Peyer's patch (tissue), 4 donors: ENCODE measurements at places on chromosomes 12 and 14. TPM values are rescaled to one million over a fixed set of nuclear protein-coding genes. Genes with fewer than 3 reads are reported as not detected.

IAPP gene
- not detected for total RNA-seq

GRCh38 chr12:27542628-27543027, 18.6 kb downstream of the PPFIBP1 start:
- DNase-seq: no peak

APOF gene
- total RNA-seq: not detected

DNA sequence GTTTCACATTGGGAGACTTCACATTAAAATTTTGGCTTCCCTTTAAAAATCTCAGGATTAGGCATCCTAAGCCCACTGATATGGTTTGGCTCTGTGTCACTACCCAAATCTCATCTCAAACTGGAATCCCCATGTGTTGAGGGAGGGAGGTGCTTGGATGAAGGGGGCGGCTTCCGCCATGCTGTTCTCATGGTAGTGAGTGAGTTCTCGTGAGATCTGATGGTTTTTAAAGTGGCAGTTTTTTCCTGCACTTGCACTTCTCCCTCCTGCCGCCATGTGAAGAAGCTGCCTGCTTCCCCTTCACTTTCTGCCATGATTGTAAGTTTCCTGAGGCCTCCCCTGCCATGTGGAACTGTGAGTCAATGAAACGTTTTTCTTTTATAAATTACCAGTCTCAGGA, 65.7 kb upstream of the PLXNC1 start:
- DNase-seq: no peak

ZNF10 gene
- total RNA-seq: 5.8 TPM

MYF5 gene
- total RNA-seq: not detected

DNA sequence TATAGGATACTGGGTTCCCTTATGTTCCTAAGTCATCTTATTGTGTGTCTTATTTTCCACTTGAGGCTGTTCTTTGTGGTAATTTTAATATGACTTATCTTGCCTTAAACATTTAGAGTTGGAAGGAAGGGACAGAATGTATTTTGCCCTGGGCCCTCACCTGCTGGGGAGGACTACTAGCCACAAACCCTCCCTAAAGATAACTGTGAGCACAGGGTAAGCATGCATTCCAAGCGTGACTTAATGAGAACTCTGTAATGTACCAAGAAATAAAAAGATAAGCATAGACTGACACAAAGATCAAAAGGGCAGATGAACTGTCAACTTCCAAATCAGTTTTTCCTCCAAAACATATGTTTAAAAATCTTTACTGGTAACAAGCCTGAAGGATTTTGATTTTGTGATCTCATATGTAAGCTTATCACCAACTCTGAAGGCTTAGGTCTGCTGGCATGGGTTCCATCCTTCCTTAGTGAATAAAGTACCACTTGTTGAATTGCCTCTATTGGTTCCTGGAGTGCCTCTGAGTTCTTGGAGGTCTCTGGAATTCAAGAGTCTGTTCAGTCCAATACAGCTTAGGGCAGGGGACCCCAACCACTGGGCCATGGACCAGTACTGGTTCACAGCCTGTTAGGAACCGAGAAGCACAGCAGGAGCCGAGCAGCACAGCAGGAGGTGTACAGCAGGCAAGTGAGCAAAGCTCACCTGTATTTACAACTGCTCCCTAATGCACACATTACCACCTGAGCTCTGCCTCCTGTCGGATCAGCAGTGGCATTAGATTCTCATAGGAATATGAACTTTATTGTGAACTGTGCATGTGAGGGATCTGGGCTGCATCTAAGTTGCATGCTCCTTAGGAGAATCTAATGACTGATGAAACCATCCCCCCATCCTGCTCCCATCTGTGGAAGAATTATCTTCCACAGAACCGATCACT, 29.8 kb upstream of the NFYB start:
- DNase-seq: no peak

DNA sequence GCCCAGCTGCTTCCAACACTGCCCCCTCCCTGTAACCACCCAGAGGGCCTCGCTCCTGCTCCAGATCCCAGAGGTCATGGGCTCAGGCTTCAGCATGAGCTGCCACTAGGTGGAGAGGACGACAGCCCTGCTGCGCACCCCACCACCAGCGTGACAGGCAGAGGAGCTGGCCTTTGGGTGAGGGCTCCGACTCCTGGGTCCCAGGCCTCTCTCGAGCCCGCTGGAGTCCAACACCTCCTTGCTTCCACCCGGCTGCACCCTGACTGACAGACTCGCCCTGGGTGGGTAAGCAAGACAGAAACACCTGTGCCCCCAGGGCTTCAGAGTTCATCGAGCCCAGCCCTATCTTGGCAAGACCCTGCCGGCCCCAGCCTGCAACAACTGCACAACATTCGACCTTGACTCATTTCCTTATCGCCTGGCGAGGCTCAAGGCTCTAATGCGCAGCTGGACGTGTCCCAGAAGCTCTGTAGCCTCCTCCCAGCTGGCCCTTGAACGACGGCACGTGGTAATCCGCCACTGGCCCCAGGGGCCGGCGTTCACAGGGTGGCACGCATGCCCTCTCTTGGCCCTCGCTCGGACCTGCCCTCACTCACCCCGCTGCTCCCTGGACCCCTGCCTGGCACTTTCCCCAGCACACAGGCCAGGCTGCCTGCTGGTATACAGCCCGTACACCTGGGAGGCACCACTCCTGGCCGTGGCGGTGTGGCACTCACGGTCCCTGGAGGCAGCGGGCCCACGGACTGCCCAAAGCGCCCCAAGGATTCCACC, 28.0 kb downstream of the VPS37B start:
- DNase-seq: no peak

GRCh38 chr14:96098999-96099335, 59.8 kb downstream of the C14orf132 start:
- DNase-seq: no peak

GPR135 gene
- 4.1 TPM for total RNA-seq

DNA sequence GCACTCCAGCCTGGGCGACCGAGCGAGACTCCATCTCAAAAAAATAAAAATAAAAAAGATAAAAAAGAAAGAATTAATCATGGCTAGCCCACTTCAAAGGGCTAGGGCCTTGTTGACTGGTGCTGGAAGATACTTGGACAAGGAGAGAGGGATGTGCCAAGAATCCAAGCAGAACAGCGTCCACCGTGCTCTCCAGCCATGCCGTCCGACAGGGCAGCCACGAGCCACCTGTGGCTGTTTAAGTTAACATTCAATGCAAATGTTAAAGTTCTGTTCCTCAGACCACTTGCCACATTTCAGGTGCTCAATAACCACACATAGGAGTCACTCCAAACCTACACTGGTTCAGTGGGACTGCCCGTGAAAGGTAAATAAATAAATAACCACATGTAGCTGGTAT, 21.4 kb downstream of the SLC6A13 start:
- no peak for DNase-seq

DPPA3 gene
- not detected for total RNA-seq

RHOJ gene
- 4.2 TPM for total RNA-seq

DCD gene
- not detected for total RNA-seq

GRCh38 chr12:71731439-71732356, 23.0 kb upstream of the RAB21 start:
- no peak for DNase-seq

- no peak for DNase-seq
Observed at GRCh38 chr14:103273745-103274615, 60.1 kb upstream of the EIF5 start.

DNA sequence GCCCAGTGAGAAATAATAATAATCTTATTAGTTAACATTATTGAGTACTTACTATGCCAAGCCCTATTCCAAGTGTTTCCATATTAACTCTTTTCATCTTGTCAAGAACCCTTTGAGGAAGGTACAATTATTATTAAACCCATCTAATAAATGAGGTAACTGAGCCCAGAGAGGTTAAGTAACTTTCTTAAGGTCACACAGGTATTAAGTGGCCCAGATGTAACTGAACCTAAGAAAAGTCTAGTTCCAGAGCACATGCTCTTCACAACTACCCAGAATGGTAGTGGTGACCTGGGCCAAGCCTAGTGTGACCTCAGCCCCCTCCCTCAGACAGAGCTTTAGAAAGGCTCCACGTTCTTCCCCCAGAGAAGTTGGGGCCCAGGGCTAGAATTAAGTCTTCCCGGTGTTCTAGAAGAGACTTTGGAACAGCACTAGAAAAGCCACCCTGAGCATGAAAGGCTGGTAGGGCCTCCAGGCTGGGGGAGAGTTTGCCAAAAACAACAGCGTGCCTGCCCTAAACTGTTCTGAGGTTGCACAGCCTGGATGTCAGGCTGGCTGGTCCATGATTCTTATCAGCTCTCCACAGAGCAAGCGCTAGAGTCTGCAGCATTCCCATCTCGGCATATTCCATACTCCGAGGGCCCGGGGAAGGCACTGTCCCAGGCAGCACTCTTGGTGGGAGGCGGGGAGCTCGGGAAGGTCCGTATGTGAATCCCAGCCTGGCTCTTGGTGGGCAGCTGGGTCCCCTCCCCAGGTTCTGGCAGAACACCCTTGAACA, 41.3 kb upstream of the CTDSP2 start:
- no peak for DNase-seq

RASAL1 gene
- total RNA-seq: 3.8 TPM

MMP17 gene
- total RNA-seq: 4.0 TPM

DNA sequence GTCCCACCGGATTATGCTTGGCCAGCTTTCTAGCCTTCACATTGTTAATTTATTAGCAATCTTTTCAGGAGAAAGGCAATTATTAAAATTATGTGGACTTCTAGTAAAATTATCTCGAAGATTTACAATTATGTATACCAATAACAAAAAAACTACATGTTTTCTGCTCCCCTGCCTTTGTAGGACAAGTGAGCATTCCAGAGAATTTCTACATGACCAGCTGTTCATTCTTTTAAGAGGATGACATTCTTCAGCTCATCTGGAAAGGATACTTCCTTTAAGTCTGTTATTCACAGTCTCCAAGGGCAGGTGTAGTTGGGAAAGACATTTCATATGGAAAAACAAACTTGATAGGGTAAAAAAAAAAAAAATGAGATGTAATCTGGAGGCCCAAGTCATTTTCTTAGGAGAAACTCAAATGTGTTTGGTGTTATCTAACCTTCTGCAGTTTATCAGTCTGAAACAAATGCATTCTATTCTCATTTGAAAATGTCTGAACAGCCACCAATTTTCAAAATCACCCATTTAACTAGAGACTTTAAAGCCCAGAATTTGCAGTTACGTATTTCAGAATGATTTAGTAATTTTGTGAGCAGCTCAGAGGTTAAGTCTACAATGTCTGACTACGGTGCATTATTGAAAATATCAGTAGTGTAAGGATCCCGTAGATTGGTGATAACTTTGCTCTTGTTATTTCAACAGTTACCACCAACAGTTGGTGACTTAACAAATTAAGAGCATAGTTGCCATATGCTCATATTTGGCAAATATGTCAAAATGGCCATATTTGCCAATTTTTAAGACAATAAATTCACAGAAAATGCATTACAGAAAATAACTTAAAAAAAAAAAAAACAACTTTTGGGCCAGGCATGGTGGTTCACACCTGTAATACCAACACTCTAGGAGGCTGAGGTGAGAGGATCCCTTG, 1.8 kb upstream of the PHLDA1 start:
- DNase-seq: no peak

DNA sequence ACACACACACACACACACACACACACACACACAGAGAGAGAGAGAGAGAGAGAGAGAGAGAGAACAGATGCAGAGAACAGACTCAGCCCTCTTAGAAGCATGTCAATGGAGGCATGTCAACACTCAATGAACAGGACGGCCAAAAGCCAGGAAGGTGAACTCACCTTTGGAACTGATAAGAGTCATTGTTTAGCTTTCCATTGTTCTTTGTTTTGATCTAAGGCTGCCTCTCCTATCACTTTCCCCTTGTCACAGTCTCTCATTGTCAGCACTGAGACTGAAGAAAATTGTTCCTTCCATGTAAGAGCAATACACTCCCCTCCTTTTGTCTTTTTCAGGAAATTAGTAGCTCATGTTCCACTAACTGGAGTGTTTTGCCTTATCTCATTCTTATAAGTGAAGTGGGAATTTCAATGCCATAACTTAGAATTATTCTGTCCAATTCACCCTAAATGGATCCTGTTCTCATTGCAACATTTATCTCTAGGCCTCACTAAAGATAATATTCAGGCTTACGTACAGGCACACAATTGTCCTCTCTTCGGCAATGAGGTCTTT, 218.0 kb downstream of the DUSP6 start:
- DNase-seq: no peak

DNA sequence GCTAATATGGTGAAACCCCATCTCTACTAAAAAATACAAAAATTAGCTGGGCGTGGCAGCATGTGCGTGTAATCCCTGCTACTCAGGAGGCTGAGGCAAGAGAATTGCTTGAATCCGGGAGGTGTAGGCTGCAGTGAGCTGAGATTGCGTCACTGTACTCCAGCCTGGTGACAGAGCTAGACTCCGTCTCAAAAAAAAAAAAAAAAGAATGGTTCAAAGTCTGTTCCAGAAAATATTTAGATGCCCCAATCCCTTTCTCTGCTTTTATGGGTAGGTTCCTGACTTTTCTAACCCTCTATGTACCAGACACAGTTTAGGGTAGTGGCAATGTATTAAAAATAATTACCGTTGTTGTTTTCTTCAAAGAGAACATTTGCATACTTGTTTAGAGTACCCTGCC, 161.4 kb downstream of the STXBP6 start:
- no peak for DNase-seq

- no peak for DNase-seq
Observed at GRCh38 chr14:54881235-54881760, 21.3 kb downstream of the GCH1 start.

DNA sequence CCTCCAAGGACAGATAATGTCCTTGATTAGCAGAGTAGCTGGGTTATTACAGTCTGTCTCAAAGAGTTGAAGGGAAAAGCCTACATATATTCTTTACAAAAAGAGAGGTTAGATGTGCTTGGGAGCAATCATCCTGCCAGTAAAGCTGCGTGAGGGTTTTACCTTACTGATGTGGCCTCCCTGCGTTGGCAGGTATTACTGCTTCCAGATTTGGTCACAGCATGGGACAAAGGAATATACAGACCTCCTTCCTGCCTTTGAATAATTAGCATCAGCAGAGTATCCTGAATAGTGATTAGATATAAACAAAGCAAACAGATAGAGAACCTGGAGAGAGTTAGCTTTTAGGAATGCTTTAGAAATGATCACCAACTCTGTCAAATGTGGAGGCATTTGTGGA, 69.6 kb downstream of the TMTC2 start:
- DNase-seq: no peak

DNA sequence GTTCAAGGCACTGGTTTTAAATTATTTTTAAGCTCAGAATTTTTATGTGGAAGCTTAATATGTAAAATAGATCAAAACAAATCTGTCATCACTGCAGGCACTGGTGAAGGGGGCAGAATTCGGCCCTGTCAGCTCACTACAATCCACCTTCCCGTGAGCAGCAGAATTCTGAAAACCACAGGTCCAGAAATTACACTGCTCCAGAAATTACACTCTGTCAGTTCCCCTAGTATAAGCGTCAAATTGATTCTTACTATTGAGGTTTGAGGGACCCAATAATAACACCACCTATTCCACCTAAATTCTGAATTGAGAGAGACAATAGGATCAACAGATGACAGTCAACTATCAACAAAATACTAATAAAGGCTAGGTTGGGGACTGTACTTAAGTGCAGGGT, 245.5 kb downstream of the PHLDA1 start:
- DNase-seq: no peak

C12orf60 gene
- total RNA-seq: not detected

DNA sequence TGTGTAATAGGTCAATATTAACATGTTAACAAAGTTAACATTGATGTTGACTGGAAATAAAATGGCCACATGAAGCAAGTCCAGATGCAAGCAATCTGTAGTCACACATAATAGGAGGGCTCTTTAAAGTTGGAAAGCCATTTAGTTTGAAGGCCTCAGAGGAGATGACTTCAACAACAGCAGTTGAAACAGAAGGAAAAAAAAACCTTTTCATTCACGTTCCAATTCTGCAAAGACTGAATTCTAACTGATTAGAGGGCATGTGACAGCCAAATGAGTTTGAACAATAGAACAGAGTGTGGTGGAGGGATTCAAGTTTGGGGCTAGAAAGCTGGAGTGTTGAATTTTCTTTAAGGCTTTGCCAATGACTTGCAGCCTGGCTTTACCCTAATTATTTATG, 41.5 kb upstream of the DAAM1 start:
- DNase-seq: no peak
